GM12878 (cell line): ENCODE measurements at places on chromosomes 4 and X. TPM values are rescaled to one million over a fixed set of nuclear protein-coding genes. Genes with fewer than 3 reads are reported as not detected.
A peak's percentile ranks its signal among the peaks of the same experiment; 100 is the strongest.

- H3K4me1 ChIP-seq: peaks cover 16% of the 10 kb centered on the region
- H3K27me3 ChIP-seq: no peaks in the 10 kb centered on the region
- no peak for DNase-seq
Measured at GRCh38 chrX:112662559-112663427, 16.9 kb downstream of the LHFPL1 start.

GRCh38 chr4:173272996-173273395 lies 61.2 kb downstream of the HMGB2 start:
- no peak overlapping the region for H3K27ac ChIP-seq
- no peak for DNase-seq
- no peaks in the 10 kb centered on the region for H3K27me3 ChIP-seq
- H3K36me3 ChIP-seq: peaks cover 6% of the 10 kb centered on the region; the same call in 1 of the 2 replicates

- no peak for DNase-seq
- no peaks in the 10 kb centered on the region for H3K27me3 ChIP-seq
Measured at GRCh38 chr4:85446141-85446861, 28.6 kb upstream of the ARHGAP24 start.

The SERTM2 gene
- not detected in 2 replicates for total RNA-seq

DNA sequence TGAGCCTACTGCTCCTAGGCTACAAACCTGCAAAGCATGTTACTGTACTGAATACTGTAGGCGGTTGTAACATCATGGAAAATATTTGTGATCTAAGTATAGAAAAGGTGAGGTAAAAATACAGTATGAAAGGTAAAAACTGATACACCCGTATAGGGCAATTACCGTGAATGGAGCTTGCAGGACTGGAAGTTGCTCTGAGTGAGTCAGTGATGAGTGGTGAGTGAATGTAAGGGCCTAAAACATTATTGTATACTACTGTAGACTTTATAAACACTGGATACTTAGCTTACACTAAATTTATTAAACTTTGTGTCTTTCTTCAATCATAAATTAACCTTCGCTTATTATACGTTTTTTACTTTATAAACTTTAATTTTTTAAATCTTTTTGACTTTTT lies 3.7 kb downstream of the KIF4A start:
- no peak overlapping the region for H3K27ac ChIP-seq
- no peaks in the 10 kb centered on the region for H3K4me1 ChIP-seq
- H3K36me3 ChIP-seq: no peaks in the 10 kb centered on the region
- no peaks in the 10 kb centered on the region for H3K27me3 ChIP-seq
- H3K4me3 ChIP-seq: no peak overlapping the region
- DNase-seq: no peak

GRCh38 chrX:106932960-106933537 lies 12.8 kb downstream of the CLDN2 start:
- H3K36me3 ChIP-seq: no peaks in the 10 kb centered on the region
- no peak overlapping the region for H3K27ac ChIP-seq
- DNase-seq: no peak
- H3K4me1 ChIP-seq: no peaks in the 10 kb centered on the region
- H3K27me3 ChIP-seq: no peaks in the 10 kb centered on the region

DNA sequence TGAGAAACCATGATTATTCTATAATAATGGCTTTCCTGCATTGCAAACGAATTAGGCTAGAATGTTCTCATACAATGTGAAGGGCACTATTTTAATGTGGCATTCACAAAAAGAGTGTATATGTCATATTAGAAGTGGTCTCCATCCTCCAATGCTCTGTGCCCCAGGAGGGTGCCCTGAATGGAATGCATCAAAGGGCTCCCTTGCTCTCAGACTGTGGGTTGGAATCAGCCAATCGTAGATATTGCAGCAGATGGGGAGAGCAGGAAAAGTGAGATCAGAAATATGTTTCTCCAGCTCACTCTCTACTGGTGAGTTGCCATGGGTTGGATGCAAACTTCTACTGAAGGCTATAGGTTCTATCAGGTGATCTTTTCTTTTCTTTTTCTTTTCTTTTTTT lies 11.9 kb upstream of the NSUN7 start:
- H3K27me3 ChIP-seq: no peaks in the 10 kb centered on the region
- DNase-seq: no peak
- H3K36me3 ChIP-seq: no peaks in the 10 kb centered on the region

DNA sequence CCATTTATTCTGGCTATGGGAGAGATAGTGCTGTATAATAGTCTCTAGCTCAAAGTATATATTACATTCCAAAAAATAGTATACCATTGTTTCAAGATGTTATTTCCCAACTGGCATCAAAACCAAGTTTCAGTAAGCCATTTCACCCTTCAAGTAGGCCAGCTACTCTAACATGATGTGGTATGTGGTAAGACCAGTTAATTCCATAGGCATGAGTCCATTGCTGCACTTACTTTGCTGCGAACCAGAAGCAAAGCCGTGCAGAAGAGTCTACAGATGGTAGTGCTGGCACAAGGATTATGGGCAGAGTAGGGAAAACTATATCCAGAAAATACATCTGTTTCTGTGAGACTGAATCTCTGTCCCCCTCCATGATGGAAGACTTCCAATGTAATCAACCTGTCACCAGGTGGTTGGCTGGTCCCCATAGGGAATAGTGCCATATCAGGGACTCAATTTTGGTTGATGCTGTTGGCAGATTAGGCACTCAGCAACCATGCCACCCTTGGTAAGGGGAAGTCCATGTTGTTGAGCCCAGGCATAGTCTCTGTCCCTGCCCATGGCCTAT lies 49.8 kb upstream of the HSD17B10 start:
- no peak overlapping the region for H3K4me3 ChIP-seq
- no peaks in the 10 kb centered on the region for H3K36me3 ChIP-seq
- no peaks in the 10 kb centered on the region; the same call in 1 of the 2 replicates for H3K27me3 ChIP-seq

GRCh38 chrX:10367406-10367805 lies 210.6 kb downstream of the CLCN4 start:
- H3K4me1 ChIP-seq: no peaks in the 10 kb centered on the region
- H3K27me3 ChIP-seq: no peaks in the 10 kb centered on the region
- DNase-seq: no peak
- H3K27ac ChIP-seq: no peak overlapping the region

The MAGEA2B gene
- not detected in 2 replicates for total RNA-seq

DNA sequence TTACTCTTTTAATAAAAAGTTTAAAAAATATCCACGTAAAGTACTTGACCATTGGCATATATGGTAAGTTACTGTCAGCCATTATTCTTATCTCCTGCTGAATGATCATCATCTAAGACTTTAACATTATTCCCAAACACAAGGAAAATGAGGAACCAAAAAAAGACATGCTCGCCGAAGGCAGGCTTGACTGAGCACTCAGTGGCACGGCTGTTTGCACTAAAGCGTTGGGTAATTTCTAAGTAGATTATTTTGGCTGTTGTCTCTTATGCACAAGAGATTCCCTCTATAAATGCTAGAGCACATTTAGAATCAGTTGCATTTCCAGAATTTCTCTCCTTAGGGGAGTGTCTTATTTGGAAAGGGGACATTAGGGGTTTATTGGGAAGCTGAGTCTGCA lies 82.8 kb downstream of the CHRNA9 start:
- no peak overlapping the region for H3K27ac ChIP-seq
- DNase-seq: no peak
- H3K4me1 ChIP-seq: peaks cover 10% of the 10 kb centered on the region; the same call in 1 of the 2 replicates
- H3K36me3 ChIP-seq: peaks cover 1% of the 10 kb centered on the region; the same call in 1 of the 2 replicates
- no peaks in the 10 kb centered on the region for H3K27me3 ChIP-seq
- H3K4me3 ChIP-seq: no peak overlapping the region

DNA sequence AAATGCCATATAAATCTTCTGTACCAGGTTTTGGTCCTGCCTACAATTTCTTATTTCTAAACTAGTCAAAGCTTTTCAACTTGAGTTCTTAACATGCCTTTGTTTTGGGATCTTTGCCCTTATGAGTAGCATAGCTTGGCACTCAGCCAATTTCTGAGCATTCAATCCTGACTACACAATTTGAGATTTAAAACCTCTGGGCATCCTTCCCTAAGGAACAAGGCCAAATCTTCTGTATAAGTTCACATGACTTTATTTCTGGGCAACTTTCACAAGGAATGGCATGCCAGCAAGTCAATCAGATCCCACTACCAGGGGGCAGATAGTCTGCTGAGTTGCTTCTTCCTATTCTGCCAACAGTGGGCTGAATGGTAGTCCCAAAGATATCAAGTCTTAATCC lies 254.2 kb downstream of the ADAMTS3 start:
- no peak overlapping the region for H3K27ac ChIP-seq
- H3K4me3 ChIP-seq: no peak overlapping the region
- no peaks in the 10 kb centered on the region for H3K27me3 ChIP-seq

- H3K27ac ChIP-seq: no peak overlapping the region
- no peaks in the 10 kb centered on the region for H3K4me1 ChIP-seq
- DNase-seq: no peak
- H3K4me3 ChIP-seq: no peak overlapping the region
- H3K27me3 ChIP-seq: no peaks in the 10 kb centered on the region
Measured at GRCh38 chr4:101236097-101236496, 111.2 kb downstream of the PPP3CA start.

DNA sequence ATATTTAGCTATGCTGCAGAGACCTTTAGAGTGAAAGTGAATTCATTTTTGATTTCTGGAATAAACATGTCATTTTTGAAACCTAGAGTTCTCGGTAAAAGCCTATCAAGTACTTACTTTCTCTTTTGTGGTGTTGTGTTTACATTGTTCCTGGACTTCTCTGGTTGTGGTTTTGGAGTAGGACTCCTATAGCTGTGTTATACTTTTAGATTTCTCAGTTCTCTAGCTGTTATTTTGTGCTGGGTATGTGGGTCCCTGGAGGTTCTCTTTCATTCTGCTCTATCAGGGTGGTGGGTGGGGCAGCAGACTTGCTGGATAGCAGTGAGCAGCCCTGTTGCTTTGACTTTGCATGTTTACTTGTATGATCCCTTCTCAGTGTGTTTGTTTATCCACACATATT lies 25.6 kb upstream of the MSMO1 start:
- peak overlapping the region; percentile 39; the same call in 1 of the 2 replicates for H3K4me3 ChIP-seq
- H3K27me3 ChIP-seq: no peaks in the 10 kb centered on the region
- DNase-seq: no peak
- peaks cover 10% of the 10 kb centered on the region; the same call in 1 of the 2 replicates for H3K36me3 ChIP-seq
- peak overlapping the region; percentile 31; the same call in 1 of the 2 replicates for H3K27ac ChIP-seq

DNA sequence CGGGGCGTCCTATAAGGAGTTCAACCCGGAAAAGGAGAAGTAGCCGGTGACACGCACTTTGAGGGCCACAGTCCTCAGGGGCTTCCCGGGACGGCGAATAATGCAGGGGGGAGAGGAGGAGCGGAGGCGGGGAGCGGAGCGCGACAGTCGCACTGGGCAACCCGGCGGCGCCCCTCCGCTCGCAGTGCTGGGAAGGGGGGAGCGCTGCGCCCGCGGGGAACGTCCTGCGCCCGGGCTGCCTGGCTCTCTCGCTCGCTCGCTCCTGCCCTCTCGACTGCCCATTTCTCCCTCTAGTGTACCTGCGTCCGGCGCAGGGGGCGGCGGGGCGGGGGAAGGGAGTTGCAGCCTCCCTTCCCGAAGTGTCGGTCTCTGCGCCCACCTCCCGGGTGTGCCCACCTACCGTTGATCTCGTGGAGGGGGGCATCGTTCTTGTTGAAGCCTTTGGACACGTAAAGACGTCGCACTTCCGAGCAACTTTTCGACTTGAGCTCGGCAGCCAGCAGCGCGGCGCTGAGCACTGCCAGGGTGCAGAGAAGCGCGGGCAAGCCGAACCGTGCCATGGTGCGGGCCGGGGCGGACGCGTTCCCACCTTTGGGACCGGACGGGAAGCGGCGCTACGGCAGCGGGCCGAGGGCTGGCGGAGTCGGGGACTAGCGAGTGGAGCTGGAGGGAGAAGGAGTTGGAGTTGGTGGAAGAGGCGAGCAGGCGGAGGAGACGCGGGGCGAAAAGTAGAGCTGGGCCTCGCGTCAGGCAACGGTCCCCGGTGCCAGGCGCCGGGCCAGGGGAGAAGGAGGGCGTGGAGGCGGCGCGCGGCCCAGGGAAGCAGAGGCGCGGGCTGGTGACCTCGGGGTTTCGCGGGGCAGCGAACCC lies 648 bp downstream of the GPC4 start:
- no peak overlapping the region for H3K27ac ChIP-seq
- DNase-seq: no peak
- no peaks in the 10 kb centered on the region for H3K36me3 ChIP-seq
- H3K27me3 ChIP-seq: no peaks in the 10 kb centered on the region
- H3K4me3 ChIP-seq: no peak overlapping the region

GRCh38 chr4:46870411-46870810 lies 38.6 kb downstream of the COX7B2 start:
- H3K4me1 ChIP-seq: no peaks in the 10 kb centered on the region
- no peak overlapping the region for H3K27ac ChIP-seq
- H3K4me3 ChIP-seq: no peak overlapping the region
- no peak for DNase-seq
- H3K27me3 ChIP-seq: no peaks in the 10 kb centered on the region

The KCND1 gene
- 0.61 and 0.97 TPM in 2 replicates for total RNA-seq

- no peaks in the 10 kb centered on the region for H3K27me3 ChIP-seq
- H3K4me3 ChIP-seq: no peak overlapping the region
- H3K4me1 ChIP-seq: no peaks in the 10 kb centered on the region
- H3K36me3 ChIP-seq: no peaks in the 10 kb centered on the region
- no peak overlapping the region for H3K27ac ChIP-seq
Measured at GRCh38 chr4:8115916-8116315, 42.7 kb downstream of the ABLIM2 start.

DNA sequence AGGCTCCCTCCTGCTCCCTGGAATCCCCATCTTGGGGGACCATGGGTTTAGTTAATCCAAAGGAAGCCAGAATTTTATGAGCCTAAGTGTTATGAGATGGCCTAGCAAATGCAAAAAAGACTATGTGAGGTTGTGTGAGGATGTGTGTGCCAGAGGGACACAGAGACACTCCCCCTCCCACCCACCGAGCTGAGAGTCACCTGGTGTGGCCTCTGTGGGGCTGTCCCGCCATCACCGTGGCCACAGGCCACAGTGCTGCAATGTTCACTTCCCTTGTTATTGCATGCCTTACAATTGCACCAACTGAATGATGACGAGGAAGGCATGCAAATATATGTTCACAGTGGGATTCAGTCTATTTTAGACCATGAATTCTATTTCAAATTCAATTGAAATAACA lies 601 bp upstream of the FGFBP2 start:
- H3K27ac ChIP-seq: no peak overlapping the region
- peaks cover 5% of the 10 kb centered on the region; the same call in 1 of the 2 replicates for H3K4me1 ChIP-seq
- H3K27me3 ChIP-seq: no peaks in the 10 kb centered on the region

The BMPR1B gene
- total RNA-seq: not detected in 2 replicates

DNA sequence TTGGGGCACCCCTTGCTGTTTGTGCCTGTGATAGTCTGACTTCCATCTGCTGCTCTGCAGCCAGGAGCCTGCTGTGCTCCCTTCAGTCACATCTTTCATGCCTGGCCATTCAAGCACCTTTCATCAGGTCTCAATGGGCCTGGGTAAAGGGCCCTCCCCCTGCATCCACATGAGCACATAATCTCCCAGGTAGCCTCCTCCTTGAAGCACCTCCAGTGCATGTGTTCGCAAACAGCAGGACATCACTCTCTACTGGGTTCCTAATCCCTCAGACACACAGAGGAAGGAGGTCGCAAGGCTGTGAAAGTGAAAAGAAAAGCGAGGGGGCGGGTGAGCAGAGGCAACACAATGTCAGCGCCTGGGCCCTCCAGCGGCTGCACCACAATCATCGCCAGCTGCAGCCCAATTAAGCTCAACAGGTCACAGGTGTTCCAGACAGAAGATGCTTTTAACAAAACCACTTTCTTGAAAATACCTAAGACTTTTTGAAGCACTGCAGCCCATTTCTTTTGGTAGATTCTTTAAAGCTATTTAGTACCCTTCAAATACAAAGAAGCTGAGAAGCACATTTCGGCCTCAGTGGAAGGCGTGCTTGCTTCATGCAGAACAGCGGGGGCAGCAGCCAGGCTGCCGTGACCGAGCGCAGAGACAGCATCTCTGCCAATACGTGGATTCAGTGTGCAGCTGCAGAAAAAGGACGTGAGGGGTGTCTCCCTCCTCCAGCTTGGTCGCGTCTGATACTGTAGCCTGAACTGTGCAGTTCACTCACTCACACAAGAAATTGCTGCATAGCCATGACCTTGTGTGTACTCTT lies 92.2 kb upstream of the SPRY1 start:
- no peaks in the 10 kb centered on the region for H3K36me3 ChIP-seq
- DNase-seq: no peak
- no peaks in the 10 kb centered on the region for H3K27me3 ChIP-seq
- no peak overlapping the region for H3K27ac ChIP-seq
- no peaks in the 10 kb centered on the region for H3K4me1 ChIP-seq
- H3K4me3 ChIP-seq: no peak overlapping the region
